ENCODE measurements at places on chromosomes 2 and 18.
A peak's percentile ranks its signal among the peaks of the same experiment; 100 is the strongest.

- H3K4me3 ChIP-seq = no peak overlapping the region
- no peak for DNase-seq
- H3K27me3 ChIP-seq = peaks cover 4% of the 10 kb centered on the region
- no peak overlapping the region for H3K27ac ChIP-seq
- no peaks in the 10 kb centered on the region for H3K36me3 ChIP-seq
These were observed 259.9 kb downstream of the EIPR1 start for GRCh38 chr2:3117650-3118216.

- H3K36me3 ChIP-seq = no peaks in the 10 kb centered on the region
- no peak overlapping the region for H3K4me3 ChIP-seq
- DNase-seq = peak; percentile 42
- H3K27ac ChIP-seq = no peak overlapping the region
These were observed 127.3 kb downstream of the PRKCE start for GRCh38 chr2:45778720-45779171.

GRCh38 chr2:84652431-84652830 lies 136.1 kb downstream of the DNAH6 start:
- DNase-seq = no peak
- H3K27me3 ChIP-seq = no peaks in the 10 kb centered on the region
- H3K4me1 ChIP-seq = peaks cover 58% of the 10 kb centered on the region
- no peak overlapping the region for H3K27ac ChIP-seq

DNA sequence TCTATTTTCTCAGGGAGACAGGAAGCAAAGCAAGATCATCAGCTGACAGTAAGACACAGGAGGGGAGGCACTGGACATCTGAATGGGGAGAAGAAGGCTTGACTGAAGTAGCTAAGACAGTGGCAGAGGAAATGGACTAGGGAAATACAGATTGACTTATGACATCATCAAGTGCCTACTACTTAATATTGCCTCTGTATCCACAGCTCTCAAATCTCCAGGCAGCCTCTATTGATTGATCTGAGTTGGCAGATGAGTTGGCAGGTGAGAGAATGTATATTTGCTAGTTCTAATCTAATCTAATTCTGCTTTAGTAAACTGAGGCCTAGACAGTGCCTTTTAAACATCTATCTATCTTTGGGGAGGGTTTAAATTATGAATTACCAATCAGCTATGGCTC lies 242.1 kb downstream of the SLC8A1 start:
- no peaks in the 10 kb centered on the region for H3K36me3 ChIP-seq
- H3K4me3 ChIP-seq = no peak overlapping the region
- DNase-seq = no peak
- no peaks in the 10 kb centered on the region for H3K27me3 ChIP-seq

GRCh38 chr2:71006955-71007799 lies 12.5 kb upstream of the TEX261 start:
- no peaks in the 10 kb centered on the region for H3K36me3 ChIP-seq
- H3K4me1 ChIP-seq = no peaks in the 10 kb centered on the region
- H3K27ac ChIP-seq = no peak overlapping the region

DNA sequence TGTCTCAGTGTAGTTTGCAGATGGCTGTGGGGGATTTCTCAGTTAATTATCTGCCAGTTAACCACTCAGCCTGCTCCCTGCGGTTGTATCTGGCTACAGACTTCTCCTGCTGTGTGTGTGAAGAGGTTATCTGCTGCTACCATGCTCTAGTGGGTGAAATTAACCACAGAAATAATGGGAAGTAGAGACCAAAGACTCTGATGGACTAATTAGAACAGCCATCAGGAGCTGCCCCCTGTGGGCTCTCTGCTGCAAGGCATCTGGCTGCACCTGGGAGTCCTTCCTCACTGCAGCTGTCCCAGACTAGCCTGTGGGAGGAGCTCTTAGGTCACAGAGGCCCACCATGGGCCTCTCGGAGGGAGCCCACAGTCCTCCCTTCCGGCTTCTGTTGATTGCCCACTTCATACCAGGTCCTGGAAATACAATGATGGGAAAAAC lies 66.6 kb downstream of the CTIF start:
- no peaks in the 10 kb centered on the region for H3K27me3 ChIP-seq
- no peaks in the 10 kb centered on the region for H3K4me1 ChIP-seq
- DNase-seq = no peak

GRCh38 chr2:176819306-176819705 lies 393.3 kb upstream of the HNRNPA3 start:
- no peak overlapping the region for H3K27ac ChIP-seq
- no peak overlapping the region for H3K4me3 ChIP-seq
- no peaks in the 10 kb centered on the region for H3K27me3 ChIP-seq
- H3K36me3 ChIP-seq = no peaks in the 10 kb centered on the region

GRCh38 chr2:28586867-28587266 lies 91.0 kb downstream of the PLB1 start:
- H3K4me3 ChIP-seq = peak overlapping the region; percentile 60
- peak; percentile 76 for DNase-seq
- H3K27ac ChIP-seq = no peak overlapping the region
- peaks cover 27% of the 10 kb centered on the region for H3K4me1 ChIP-seq
- H3K27me3 ChIP-seq = no peaks in the 10 kb centered on the region
- no peaks in the 10 kb centered on the region for H3K36me3 ChIP-seq

- no peak overlapping the region for H3K4me3 ChIP-seq
- H3K4me1 ChIP-seq = peaks cover 3% of the 10 kb centered on the region
- no peak overlapping the region for H3K27ac ChIP-seq
- H3K27me3 ChIP-seq = no peaks in the 10 kb centered on the region
These were observed 18.8 kb downstream of the YPEL5 start for GRCh38 chr2:30165617-30166016.

- H3K27me3 ChIP-seq = peaks cover 53% of the 10 kb centered on the region
- no peak within 1 kb of the TSS for H3K4me3 ChIP-seq
- no peak within 1 kb of the TSS for H3K27ac ChIP-seq
- H3K4me1 ChIP-seq = no peaks in the 10 kb centered on the region
- DNase-seq = no peak
These were observed at the start of gene SPEG for GRCh38 chr2:219434718-219435525. SPEG (plus strand) TSS chr2:219434843; CDS start chr2:219434978, 135 bp downstream.

DNA sequence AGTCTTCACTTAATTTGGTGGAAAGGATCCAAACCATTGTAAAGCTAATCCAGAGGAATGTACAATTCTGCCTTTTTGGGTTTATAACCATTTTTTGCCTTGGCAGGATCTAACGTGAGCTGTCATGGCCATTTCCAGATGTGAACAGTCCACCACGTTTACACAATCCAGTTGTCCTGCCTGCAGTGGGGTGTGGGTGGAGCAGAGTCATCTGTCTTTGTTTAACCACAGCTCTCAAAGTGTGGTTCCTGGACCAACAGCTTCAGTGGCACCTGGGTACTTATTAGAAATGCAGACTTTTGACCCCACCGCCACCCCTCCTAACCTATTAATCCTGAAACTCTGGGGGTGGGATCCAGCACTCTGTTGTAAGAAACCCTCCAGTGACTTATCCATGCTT lies 35.9 kb downstream of the FHOD3 start:
- H3K4me1 ChIP-seq = no peaks in the 10 kb centered on the region
- H3K27ac ChIP-seq = no peak overlapping the region
- no peak overlapping the region for H3K4me3 ChIP-seq
- no peak for DNase-seq

DNA sequence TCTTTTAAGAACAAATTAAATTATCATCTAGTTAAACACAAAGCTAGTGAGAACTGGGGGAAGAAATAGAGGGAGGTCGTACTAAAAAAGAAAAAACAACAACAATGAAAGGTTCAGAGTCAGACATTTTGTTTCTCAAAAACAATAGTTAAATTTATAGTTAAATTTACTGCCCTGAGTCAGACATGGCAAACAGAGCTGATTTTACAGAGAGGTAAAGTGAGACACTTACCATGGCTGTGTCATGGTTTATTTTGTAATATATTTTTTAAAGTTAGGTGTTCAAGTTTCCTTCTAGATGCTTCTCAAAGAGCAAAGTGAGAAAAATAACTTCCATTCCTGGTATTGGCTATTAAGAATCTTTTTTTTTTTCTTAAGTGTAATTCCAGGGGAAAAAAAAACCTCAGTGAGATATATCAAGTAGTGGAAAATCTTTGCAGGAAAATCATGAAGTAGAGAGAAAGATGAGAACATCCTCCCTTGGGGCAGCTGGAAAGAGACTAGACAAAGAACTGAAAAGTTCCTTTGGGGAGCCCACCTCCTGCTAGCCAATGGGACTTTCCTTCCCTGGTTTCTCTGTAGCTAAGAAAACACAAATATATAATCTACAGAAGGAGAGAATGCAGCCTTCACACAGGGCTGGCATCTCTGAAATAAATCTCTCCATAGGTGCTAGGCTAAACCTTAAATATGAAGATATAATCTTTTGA lies 12.3 kb downstream of the KLF7 start:
- H3K4me1 ChIP-seq = peaks cover 64% of the 10 kb centered on the region
- H3K27me3 ChIP-seq = no peaks in the 10 kb centered on the region
- H3K4me3 ChIP-seq = no peak overlapping the region

- no peak overlapping the region for H3K27ac ChIP-seq
- no peak for DNase-seq
These were observed 680 bp upstream of the FHOD3 start for GRCh38 chr18:36296650-36297416.
